ENCODE measurements at places on chromosomes 1 and 21.

DNA sequence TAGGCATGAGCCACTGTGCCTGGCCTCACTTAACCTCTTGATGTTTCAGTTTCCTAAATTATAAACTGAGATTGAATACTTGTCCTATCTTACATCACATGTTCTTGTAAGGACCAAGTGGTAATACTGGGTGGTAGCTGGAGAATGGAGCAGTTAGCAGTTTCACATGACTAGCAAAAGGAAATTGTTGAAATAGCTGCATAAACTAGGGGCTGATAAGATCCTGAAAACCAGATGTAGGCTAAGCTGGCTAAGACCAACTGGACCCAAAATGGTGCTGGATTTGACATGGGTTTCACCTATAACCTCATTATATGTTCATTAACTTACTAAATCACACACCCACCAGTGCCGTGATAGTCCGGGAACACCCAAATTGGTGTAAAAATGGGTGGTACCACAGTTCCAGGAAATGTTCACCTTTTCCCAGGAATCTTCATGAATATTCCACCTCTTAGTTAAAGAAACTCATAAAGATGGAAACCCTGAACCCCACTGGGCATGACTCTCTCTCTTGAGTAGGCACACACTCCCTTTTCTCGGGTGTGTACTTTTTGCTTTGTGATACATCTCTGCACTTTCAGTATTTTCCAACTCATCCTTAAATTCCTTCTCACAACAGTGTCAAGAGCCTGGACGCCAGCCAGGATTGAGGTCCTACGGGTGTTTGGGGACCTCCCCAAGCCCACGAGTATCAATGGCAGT is at the start of gene PAPPA2:
TSS of gene PAPPA2 (plus strand) at position 502 of the 705 bp plus-strand sequence. CDS start 93,148 bp downstream, outside the sequence.
- peak; percentile 27 for DNase-seq

- DNase-seq = no peak
Observed at GRCh38 chr1:76827066-76827465, 40.2 kb upstream of the ST6GALNAC5 start.

GRCh38 chr21:45102391-45102932 is 28.1 kb downstream of the ADARB1 start:
- DNase-seq = no peak

DNA sequence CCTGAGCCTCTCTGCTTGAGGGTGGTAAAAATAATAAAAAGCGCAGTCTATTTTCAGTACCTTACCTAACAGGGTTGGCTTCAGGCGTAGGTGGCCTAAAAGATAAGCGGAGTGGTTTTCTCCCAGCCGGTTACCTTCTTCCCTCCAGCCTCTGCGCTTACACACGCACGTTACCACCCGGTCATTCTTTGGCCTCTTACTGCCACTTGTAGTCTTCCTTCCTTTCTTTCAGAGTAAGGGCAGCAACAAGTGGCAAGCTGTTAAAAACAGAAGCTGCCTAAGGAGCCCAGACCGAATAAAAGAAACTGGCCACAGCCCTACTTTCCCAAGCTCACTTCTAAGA is 35.4 kb downstream of the CLCA1 start:
- DNase-seq = no peak

- DNase-seq = no peak
Observed at GRCh38 chr1:19333587-19334354, 21.6 kb downstream of the SLC66A1 start.

DNA sequence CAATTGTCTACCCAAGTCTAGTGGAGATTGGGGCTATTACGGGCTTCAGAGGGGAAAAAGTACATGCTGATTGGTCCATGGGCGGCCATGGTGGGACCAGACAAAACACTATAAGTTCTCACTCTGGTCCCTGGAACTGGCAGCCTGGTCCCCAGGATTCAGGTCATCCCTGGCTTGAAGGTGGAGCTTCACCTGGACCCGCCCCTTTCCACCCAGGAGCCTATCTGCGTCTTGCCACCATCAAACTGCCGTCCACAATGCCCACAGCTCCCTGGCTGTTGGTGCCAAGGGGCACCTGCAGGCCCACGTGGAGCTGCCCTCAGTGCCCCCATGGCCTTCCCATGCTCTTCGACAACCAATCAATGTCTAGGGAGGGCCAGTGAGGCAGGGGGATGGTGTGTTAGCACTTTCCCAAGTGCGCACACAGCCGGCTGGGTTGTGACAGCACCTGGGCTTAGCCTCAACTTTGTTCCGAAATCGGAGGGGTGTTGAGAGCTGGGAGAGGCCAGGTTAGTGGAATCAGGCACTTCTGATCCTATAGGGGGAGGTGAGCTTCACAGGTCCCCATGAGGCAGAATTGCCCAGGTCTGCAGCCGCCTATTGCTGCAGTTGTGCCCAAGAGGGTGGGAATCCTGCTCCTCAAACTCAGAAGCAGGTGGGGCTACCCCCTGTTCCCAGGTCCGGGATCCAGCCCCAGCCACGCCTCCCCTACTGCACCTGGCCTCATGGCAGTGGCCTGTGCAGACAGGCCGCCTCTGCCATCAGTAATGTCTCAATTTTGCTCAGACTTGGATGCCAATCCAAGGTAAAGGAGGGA is 1369.4 kb upstream of the PRMT6 start:
- DNase-seq = no peak

GRCh38 chr1:8712413-8713231 is 104.8 kb downstream of the RERE start:
- no peak for DNase-seq

DNA sequence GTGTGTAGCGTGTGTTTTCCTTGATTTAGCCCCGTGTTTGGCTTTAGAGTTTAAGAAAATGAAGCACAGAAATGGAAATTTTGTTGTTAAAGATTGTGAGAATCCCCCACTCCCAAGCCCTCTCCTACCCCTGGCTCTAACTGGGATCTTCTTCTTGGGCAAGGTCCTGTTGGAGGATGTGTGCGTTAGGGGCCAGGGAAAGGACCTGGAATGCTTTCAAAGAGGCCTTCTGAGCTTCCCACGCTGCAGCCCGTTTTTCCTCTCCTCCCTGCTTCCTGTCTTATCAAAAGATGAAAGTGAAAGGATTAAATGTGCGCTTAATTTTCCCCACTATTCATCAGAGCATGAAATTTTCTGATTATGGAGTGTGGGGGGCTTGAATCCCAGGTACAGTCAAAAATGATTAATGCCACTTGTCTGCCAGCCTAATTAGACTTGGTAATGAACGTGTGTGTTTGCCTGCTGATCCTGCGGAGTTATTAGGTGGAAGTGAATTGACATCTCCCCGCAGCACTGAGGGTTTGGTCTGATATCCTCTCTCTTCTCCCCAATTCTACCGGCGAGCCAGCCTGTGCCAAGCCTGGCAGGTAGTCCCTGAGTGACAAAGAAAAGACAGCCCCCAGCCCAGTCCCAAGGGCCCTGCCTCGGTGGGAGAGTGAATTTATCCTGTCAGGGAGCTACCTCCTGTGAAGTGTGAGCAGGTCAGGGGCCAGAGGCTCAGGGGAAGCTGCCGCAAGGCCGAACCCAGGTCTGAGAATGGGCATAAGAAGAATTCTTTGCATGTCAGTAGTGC is 4.9 kb downstream of the RASSF5 start:
- DNase-seq = peak; percentile 39

GRCh38 chr1:24465638-24466037 is 37.0 kb upstream of the RCAN3 start:
- no peak for DNase-seq

GRCh38 chr1:103211073-103211472 is 102.8 kb upstream of the COL11A1 start:
- DNase-seq = no peak

DNA sequence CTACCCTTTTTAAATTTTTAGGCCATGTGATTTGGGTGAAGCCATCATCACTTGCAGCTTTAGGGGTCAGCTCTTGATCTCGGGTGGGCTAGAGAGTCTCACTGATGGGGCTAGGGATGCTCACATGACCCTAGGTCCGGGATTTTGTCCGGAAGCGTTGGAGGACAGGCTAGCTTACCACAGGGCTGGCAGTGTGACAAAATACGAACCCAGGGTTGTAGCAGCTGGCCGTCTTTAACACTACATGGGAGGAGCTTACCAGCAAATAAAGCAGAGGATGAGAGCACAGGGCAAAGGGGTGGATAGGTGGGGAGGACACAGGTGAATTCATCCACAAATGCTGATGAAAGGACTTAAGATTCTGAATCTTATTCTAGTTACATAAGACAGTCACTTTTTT is 21.9 kb downstream of the GPR161 start:
- DNase-seq = no peak

- no peak for DNase-seq
Observed at GRCh38 chr1:34645919-34646318, 108.9 kb upstream of the GJB5 start.

GRCh38 chr1:202397256-202397655 is 48.8 kb downstream of the PPP1R12B start:
- no peak for DNase-seq

DNA sequence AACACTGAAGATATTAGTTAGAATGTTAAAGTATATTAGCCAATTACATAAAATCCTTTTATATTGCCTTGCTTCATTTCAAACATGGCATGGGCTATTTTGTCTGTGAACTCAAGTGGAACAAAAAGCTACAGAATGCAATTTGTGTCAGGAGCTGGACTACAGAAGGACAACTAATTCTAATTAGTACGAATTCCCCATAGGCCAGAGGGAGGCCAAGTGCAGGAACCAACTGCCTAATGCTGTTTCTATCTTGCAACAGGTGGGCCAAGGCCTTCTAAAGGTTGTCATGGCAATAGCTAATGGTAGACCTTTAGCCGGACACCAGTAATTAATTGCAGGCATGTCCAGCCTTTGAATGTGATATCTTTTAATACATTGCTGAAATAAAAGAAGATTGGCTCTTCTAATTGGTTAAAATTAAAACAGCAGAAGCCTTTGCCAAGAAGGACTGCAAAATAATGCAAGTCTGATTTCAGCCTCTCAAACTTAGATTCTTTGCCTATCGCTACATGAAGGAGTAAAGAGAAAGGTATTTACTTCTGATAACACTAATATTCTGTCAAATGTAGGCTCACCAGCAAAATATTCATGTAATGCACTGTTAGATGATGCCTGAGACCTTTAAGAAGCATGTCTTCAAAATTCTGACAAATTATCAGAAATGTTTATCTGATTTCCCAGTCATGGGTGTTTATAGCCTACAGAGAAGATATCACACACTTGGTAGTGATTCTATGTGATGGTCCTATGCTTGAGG is 232.1 kb downstream of the LMO4 start:
- no peak for DNase-seq

GRCh38 chr1:59511476-59512465 is 214.9 kb downstream of the FGGY start:
- DNase-seq = no peak

DNA sequence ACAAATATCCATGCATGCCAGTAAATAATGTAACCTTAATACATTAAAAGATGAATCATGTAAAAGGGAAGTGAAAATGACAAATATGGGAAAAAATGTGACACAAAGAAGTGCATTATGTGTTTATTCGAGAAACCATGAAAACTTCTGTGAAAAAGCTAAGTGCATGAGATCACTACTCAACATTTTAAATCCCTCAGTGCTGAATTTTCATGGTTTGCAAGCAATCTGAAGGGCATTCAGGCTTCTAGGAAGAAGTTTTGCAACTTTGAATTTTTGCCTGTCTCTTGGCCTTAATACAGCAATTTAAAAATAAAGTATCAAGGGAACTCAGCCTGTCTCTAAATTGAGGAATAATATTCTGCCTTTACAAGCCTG is 78.2 kb downstream of the MAP3K7CL start:
- DNase-seq = no peak

DNA sequence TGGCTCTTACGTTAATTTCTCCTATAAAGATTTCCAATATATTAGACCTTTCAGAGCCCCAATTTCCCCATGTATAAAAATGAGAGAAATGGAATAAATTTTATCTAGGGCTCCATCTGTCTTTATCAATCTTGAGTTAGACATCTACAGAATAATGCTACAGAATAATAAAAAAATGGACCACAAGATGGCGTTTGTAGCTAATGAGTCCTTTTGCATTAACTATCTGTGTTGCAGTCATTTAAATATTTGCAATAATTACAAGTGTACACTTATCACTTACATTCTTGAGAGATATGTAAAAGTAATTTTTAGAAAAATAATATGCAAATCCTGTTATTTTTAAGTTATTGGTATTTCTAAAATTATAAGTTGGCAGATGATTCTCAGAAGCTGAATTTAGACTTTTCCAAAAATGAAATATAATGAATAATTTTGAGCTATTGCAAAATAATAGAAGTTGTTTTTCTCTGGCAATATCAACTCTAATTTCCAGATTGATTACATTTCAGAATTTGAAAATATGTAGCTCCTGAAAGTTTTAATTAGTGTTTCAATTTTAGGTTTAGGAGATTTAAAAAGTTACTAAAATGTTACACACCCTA is 87.7 kb downstream of the SNX7 start:
- DNase-seq = no peak

DNA sequence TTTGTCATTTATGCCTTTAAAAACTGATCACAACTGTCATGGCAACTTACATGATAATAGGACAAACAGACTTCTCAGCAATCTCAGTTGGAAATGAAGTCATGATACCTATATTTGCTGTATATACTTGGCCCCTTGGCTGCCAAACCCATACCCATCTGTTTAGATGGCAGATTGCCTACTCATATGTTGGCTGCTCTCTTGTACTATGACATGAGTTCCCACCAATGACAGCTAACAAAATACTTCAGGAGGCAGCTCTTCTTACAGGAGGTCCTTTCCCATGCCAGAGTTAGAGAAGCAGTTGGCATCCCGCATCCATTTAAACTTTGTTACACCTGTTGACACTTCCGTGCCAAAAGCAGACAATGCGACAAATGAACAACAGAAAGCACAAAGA is 603.1 kb upstream of the ADGRL2 start:
- DNase-seq = no peak

DNA sequence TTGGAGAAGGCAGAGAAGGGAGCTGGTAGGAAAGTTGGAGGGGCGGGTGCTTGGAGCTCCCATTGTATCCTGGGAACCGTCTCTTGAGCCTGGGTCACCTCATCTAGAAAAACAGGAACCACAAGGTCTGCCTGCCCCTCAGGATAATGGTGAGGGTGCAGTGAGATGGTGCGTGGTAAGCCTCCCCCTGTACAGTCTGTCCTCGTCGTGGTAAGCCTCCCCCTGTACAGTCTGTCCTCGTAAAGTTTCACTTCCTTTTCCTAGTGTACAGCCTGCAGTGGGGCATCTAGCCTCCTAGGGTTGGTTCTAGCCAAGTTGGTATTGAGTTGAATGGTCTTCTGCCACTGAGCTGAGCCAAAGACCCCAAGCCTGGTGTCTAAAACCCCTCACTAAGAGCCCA is 66.5 kb upstream of the IGSF21 start:
- no peak for DNase-seq

DNA sequence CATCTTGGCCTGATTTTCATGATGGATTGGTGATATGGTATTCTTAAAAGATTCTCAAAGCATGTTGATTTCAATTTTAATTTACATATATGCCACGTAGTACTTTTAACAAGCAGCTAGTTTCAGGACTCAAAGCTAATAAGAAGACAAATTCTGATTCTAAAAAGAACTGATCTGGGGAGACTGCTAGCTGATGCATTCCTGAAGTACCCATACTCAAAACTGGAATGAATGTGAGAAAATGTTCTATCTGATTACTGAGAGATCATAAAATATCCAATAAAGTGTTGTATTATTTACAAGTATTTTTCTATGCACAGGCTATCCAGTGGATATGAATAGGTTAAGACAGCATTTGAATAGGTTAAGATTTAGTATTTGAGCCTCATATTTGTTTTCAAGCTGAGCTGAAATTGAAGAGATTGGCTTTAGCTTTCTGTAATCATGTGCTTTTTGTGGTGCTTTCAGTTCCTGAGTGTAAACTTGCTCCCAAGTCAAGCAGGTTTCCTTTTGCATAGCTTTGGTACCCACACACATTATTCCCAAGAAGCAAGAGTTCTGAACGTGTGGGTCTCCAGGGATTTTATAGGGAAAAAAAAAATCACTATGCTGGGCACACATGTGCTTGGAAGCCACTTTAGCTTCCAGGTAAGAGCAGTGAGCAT is 114.1 kb downstream of the VPS13D start:
- no peak for DNase-seq
